ENCODE measurements at places on chromosomes 5 and 9.

DNA sequence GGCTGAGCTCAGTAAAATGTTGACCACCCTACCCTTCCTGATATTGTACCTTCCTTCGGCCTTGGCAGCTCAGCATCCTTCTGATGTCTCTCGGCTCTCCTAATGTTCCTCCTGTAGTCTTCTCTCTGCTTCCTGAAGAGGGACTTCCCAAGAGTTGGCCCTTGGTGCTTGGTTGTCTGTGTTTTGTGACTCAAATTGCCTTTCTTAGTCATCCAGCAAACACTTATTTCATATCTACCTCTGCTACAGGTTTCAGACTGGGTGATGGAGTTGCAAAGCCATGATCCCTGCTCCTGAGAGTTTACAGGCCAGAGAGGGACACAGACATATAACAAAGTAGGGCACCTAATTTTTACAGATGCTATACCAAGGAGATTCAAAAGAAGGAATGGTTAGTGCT lies 70.1 kb downstream of the SV2C start:
- DNase-seq, result no peak

DNA sequence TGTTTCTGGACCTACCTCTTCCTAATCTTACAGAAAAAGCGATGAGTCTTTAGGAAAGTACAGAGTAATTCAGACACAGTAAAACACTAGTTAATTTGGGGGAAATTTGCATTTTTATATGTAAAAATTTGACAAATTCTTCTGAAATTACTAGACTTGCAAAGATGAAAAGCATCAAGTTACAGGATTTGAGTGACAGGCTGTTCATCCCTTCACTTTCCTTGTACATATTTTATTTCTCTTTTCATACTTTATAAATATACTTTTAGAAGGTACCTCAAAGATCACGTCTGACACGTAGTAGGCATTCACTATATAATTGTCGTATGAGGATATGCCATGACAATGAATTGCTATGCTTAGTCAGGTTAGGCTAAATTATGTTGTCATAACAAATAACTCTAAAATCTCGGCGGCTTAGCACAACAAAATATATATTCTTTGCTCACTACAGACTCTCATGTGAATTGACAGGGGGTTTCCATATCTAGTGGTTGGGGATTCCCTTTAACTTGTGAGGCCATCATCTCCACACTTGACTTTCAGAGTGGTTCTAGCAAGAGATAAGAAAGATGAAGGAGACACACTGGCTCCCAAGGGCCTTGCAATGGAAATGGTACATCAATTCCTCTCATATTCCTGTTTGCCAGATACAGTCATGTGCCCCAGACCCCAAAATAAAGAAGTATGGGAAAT lies 154.1 kb upstream of the TUT7 start:
- DNase-seq, result no peak

DNA sequence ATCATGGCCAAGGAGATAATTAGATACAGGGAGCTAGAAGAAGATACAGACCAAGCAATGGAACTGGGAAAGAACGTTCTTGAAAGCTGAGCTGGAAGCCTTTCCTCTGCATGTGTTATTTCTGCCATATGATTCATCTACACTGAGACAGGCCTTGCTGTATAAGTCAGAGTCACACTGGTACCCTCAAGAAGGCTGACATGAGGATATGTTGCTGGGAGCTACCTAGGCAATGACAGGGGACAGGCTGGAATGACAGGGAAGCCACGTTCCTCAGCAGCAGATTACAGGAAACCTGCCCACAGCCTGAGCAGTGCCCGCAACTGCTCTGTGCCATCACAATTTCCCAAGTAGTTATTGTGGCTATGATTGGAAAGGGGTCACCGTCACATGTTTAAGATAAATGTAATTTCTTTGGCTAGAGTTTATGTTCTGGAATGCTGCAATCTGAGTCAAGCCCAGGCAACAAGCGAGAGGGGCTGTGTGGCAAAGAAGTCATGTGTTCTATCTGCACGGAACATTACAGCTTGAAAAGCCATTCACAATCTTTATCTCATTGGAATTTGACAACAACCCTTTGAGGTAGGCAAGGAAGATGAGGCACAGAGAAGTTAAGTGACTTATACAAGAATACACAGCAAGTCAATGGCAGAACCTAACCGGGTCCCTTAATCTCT lies 108.2 kb downstream of the TTLL11 start:
- DNase-seq, result no peak

- no peak for DNase-seq
Observed at GRCh38 chr5:151684690-151685361, 1.9 kb downstream of the SPARC start.

- no peak for DNase-seq
Observed at GRCh38 chr5:160021831-160022446, 13.0 kb downstream of the TTC1 start.

- DNase-seq, result no peak
Observed at GRCh38 chr5:73160239-73160671, 12.7 kb upstream of the TMEM174 start.

- DNase-seq, result no peak
Observed at GRCh38 chr5:132313366-132313765, 19.2 kb downstream of the SLC22A4 start.

- DNase-seq, result no peak
Observed at GRCh38 chr9:37455884-37456647, 9.2 kb downstream of the ZBTB5 start.

Measured in stimulated activated CD8-positive, alpha-beta memory T cell treated with anti-CD3 and anti-CD28 coated beads, Interleukin-4, amount 100 ng/mL, for 4 hours (primary cell).